Smooth muscle cell of bladder (primary cell): ENCODE measurements at places on chromosomes 12 and 14. TPM values are rescaled to one million over a fixed set of nuclear protein-coding genes. Genes with fewer than 3 reads are reported as not detected.

Gene FOXA1
- 0.09 TPM in 1 of 2 replicates, not detected in the other for total RNA-seq

Gene FOXN4
- not detected in 2 replicates for total RNA-seq

Gene CNPY2
- 85.5 and 104 TPM in 2 replicates for total RNA-seq

Gene CD4
- 0.28 and 0.43 TPM in 2 replicates for total RNA-seq
